ENCODE measurements at places on chromosomes 11 and 22.
A peak's percentile ranks its signal among the peaks of the same experiment; 100 is the strongest.

- no peak for DNase-seq
Observed at GRCh38 chr22:43928468-43928867, 4.9 kb downstream of the PNPLA3 start.

- DNase-seq = no peak
Observed at GRCh38 chr11:123212406-123212805, 17.4 kb upstream of the CLMP start.

DNA sequence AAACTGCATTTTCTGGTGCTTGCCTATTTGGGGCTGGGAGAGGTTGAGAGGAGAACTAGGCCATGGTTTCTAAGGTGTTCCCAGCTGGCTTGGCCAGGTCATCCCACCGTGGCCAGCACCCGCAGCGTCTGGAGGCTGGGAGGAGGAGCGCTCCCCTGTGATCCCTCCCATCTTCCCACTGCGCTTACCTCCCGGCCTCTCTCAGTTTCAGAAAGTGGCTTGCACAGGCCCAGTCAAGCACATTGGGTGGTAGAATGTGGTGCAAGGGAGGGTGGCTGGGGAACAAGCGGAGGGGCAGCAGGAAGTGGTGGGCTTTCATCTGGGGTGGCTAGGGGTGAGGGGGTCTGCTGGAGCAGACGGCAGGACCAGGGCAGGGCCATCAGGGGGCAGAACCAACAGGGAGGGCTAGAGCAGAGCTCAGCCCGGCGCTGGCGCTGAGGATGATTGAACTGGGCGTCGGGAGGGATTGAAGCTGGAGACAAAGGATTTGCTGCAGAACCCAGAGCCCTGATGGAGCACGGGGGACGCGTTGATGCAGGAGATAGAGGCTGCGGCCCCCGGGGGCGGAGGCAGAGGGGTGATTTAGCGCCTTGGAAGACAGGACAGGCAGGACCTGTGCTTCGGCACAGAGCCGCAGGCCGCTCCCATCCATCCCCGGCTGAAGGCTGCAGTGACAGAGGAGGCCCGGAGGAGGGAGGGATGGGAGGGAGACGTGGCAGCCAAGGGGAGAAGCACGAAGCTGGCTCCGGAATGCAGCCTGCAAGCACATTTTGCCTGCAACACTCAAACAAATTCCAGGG lies 76.0 kb downstream of the TRIM29 start:
- DNase-seq = no peak

DNA sequence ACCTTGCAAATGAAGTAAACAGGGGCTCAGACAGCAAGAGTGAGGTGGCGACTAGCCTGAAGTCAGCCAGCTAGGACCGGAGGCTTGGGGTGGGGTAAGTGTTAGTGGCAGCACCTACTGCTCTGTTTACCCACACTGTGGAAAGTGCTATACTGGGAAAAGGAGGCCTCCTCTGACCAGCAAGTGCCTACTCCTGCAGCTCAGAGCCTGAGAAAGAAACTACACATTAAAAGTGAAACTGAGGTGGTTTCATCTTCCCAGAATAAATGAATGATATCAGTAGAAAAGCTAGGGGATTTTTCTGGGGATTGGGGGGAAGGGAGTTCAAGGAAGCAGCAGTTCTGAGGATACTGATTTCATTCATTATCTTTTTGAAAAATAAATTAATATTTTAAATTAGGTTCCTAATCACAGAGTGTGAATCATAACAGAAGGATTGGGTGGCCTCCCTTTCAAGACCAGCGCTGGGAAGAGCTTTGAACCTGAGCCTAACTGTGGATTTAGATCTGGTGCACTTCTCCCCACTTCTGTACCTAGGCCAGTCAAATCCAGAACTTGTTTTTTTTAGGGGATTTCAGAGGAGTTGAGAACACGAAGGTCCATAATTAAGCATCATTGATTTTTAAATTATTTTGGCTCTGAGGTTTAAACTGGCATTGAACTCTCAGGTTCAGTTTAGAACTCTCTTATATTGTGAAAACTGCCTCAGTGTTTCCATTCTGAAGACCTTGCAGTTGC lies 48.1 kb upstream of the GRAMD1B start:
- peak; percentile 9 for DNase-seq

DNA sequence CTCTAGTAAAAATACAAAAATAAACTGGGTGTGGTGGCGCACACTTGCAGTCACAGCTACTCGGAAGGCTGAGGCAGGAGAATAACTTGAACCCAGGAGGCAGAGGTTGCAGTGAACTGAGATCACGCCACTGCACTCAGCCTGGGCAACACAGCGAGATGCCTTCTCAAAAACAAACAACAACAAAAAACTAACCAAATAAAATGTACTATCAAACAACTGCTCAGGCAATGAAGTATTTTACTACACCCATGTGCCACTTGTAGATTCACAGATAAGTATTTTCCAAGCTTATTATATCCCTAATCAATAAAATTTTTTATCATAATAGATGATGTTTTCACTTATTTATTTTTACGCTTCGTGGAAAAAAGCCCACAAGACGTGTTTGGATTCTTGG lies 924 bp downstream of the C11orf65 start:
- DNase-seq = peak; percentile 29

DNA sequence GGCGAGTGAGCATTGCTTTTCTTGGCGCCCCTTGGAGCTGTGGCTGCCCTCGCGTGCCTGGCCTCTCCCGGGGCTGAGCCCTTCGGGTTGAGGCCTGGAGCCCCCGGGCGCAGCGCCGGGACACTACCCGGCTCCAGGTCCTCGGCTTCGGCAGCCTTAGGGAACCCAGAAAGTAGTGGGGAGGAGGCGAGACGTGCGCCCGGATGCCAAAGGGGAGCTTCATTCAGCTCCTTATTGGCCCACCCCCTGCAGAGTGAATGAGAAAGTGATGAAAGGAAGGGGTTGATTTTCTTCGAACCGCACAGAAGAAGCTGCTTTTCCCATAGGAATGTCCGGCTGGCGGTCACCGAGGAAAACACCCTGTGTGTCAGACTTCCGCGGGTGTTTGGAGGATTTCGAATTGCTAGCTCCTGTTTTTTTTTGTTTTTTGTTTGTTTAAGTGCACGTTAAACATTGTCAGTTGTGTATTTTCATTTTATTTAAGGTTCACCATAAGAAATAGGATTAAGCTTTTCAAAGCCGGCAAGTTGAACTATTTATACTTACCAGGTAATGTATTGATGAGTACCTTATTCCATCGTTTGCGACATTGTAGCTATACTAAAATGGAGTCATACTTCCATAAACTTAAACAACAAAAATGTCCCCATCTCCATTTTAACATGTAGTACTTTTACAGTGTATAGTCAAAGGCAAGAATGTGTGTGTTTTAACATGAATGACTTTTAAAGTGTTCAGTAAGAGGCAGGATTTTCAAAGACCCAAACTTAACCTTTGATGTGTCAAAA lies 841 bp upstream of the EIF4G2 start:
- DNase-seq = peak; percentile 57

Data from CD4-positive, alpha-beta T cell treated with Interleukin-17A for 1 hour (primary cell).